Renal cortex interstitium (tissue), 15 donors: ENCODE measurements at places on chromosomes 3 and 15. TPM values are rescaled to one million over a fixed set of nuclear protein-coding genes. Genes with fewer than 3 reads are reported as not detected.

GRCh38 chr3:45547764-45548680 is 46.5 kb upstream of the LIMD1 start:
- no peak for DNase-seq

The MORC1 gene
- polyA plus RNA-seq: 0.78 TPM

DNA sequence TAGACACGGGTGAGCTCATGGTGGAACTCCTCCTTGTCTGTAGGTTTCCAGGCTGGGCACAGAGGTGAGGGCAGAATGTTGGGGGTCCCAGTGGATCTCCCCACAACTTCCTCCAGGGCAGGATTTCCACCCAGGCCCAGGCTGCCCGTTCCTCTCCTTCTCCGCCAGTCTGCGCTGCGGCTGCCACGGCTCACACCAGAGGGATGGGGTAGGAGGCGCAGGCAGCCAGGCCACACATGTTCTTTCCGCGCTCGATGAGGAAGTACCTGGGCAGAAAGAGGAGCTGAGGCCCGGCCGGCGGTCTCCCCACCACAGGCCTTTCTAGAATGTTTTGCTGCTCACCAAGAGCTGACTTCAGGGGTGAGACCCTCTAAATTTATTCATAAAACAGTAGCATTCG is 22.9 kb downstream of the CTSH start:
- no peak for DNase-seq

- no peak for DNase-seq
Measured at GRCh38 chr3:123447749-123448517, 957 bp downstream of the ADCY5 start.

DNA sequence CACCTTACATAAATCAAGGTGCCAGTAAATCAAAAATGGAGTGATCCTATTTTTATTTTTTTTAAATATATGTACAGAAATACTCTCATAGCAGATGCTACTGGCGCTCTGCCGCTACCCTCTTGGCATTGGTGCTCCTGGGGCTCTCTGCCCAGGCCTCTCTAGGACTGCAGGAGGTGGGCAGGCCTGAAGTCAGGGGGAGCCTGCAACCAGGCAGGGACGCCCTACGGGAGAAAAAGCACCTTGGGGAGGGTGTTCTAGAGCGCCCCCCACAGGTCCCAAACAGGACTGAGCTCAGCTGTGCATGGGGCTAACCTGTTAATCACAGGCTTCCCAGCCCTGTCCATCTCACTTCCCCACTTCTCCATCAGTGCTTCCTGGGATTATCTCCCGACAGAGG is 192.5 kb downstream of the SHQ1 start:
- no peak for DNase-seq

The EPHB1 gene
- 5.5 TPM for polyA plus RNA-seq

GRCh38 chr3:188400494-188401243 is 246.7 kb downstream of the LPP start:
- DNase-seq: no peak

The ZNF197 gene
- 33.9 TPM for polyA plus RNA-seq

The ADGRG7 gene
- not detected for polyA plus RNA-seq

DNA sequence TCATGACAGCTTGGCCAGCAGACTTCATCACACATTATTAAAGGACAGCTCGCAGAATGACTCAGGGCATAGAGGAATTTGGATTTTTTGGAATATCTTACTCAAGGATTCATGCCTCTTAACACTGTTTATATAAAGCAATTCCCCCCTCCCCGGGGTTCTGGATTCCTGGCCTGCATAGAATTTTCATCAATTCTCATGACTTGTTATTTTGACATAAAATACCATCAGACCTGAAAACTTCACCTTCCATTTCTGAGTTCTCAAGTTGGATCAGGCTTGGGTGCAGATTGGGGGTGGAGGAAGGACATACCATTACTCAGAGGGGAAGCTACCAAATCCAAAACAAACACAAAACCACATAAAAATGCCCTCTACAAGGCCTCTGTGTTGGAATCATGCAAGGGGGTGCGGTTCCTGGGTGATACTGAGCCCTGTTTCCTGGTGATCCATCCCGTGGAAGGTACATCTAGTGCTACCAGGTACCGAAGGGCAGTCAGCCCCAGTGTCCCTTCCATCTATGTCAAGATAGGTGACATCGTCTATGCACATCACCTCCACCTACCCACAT is 95.3 kb downstream of the DAPK2 start:
- no peak for DNase-seq

DNA sequence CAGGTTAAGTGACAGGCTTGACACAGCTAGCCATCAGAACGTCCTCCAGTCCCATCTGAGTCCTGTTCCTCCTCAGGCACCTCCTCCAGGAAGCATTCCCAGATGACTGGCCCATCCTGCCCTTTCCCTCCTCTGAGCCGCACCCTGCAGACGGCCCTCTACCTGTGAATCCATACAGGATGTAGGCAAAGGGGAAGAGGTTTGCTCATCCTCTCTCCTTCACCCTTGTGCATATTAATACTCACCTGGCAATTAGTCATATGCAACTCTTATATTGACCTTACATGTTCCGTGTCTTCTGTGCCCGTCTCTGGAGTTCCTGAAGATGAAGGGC is 61.9 kb downstream of the SMAD3 start:
- no peak for DNase-seq

DNA sequence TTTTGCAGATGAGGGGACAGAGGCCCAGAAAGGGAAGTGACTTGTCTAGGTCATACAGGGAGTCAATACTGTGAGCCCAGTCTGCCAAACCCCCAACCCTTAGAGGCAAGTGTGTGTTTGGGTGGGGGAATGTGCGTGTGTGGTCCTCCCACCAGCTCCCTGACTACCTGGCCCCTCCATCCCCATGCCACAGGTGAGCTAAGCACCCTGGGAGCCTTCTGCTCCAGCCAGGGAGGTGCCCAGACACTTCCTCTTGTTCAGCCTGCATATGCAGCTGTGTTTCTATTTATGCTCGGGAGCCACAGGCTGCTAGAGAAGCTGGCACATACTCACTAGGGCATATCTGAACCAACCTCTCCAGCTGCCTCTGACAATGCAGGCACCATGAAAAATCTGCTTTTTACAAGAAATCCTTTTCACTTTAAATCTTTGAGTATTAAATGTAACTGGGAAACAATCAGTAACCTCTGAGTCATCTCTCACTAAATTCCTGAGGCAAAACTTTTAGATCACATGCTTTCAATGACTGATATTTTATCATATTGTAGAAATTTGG is 20.7 kb downstream of the TBC1D2B start:
- no peak for DNase-seq

The CYP8B1 gene
- polyA plus RNA-seq: 1.3 TPM

- DNase-seq: no peak
Measured at GRCh38 chr15:100565591-100565990, 36.4 kb downstream of the LINS1 start.

- no peak for DNase-seq
Measured at GRCh38 chr3:116423374-116423773, 21.9 kb downstream of the LSAMP start.

- no peak for DNase-seq
Measured at GRCh38 chr15:100103828-100104227, 237.9 kb downstream of the ADAMTS17 start.

DNA sequence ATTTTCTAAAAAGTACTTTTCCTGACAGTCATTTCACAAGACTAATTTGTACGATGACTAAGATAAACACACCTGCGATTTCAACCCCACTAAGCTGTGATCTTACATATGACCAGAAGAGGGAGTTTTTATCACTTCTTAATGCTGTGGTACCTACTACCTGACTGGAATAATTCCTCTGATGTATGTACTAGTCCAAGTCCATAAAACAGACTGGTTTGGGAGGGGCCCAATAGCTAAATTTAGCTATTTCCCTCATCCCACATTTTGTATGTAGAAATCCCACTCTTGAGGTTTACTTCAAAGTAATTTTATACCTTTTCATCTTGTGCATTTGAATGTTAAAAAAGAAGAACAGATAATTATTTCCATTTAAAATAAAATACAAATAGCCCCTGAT is 49.7 kb upstream of the SCAANT1 start:
- DNase-seq: no peak

GRCh38 chr3:8420612-8421011 is 81.0 kb upstream of the LMCD1 start:
- no peak for DNase-seq

The TM4SF18 gene
- 26.6 TPM for polyA plus RNA-seq

The RETNLB gene
- not detected for polyA plus RNA-seq

DNA sequence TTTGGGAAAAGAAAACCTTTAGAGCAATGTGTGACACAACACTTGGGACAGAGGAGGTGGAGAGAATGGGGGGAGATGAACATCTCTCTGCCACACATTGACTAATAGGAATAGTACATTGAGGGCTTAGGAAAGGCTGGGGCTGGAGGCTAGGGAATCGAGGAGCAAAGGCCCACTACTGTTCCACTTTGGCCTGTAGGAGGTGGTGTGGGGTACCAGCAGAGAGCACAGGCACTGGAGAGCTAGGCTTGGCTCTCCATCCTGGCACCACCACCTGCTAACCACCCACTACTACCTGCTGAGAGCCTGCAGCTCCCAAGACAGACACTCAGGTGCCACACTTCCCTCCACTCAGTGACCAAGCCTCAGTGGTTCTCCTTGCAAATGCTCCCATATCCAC is 19.4 kb downstream of the CCDC32 start:
- no peak for DNase-seq

DNA sequence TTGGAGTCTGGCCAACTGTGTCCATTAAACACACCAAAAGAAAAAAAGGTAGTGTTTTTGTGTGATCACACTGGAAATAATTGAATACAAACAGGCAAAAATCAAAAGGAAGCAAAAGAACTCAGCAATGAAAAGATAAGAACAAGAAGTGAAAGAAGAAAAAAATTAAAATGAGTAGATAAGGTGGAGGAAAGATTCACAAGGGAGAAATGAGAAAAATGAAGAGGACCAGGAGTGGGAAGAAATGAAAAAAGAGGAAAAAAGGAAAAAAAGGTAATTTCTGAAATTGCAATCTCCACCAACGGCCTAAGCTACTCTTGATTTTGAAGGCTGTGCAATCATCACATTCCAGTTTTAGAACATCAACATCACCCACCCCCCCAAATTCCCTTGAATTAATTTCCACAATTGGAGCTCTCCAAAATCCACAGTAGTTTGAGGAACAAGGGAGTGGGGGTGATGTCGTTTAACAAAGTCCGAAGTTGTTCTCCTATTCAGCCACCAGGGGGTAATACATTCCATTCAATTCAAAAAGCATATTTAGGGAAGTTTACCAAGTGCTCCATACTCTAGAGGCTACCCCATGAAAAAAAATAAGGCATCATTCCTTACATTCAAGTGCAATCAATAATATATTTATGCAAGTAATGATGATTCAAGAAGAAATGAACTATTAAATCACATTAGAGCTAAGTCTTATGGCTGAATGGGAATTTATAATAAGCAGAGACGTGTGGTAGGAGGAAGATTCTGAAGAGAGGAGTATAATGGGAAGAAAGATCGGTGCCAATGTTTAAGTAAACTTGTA is 37.4 kb downstream of the ZNF860 start:
- peak; percentile 30 for DNase-seq

GRCh38 chr3:39181408-39182335 is 10.7 kb downstream of the XIRP1 start:
- DNase-seq: no peak

DNA sequence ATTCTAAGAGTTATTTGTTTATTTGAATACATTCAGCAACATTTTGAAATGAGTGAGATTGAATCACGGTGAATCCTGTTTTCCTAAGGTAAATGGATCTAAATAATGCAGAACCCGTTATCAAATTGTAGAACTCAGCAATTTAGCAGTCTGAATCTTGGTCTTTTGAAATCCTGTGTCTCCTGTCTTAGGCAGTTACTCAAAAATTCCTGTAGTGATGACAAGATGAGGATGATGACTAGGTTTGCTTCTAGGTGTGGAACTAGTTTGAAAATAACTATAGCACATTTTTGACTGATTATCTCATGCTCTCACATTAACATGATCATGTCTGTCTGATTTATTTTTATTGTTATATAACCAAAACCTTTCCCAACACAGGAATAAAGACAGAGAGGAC is 115.0 kb downstream of the RAP2B start:
- no peak for DNase-seq

The CPEB1 gene
- 3.2 TPM for polyA plus RNA-seq

The ZNF774 gene
- 5.1 TPM for polyA plus RNA-seq

- no peak for DNase-seq
Measured at GRCh38 chr15:68695061-68695595, 116.3 kb downstream of the CORO2B start.

DNA sequence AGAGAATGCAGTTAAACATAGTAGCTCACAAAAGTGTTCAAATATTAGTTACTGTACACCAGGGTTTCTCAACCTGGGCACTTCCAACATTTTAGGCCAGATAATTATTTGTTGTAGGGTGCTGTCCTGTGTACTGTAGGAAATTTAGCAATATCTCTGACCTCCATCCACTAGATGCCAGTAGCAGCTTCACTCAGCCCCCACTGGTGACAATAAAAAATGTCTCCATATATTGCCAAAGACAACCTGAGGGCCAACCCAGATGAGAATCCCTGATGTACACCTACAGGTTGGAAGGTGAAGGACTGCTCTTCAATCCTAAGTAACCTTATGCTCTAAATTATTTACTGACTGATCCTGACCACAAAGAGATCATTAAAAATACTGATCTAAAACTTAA is 32.5 kb downstream of the DCUN1D1 start:
- DNase-seq: no peak

DNA sequence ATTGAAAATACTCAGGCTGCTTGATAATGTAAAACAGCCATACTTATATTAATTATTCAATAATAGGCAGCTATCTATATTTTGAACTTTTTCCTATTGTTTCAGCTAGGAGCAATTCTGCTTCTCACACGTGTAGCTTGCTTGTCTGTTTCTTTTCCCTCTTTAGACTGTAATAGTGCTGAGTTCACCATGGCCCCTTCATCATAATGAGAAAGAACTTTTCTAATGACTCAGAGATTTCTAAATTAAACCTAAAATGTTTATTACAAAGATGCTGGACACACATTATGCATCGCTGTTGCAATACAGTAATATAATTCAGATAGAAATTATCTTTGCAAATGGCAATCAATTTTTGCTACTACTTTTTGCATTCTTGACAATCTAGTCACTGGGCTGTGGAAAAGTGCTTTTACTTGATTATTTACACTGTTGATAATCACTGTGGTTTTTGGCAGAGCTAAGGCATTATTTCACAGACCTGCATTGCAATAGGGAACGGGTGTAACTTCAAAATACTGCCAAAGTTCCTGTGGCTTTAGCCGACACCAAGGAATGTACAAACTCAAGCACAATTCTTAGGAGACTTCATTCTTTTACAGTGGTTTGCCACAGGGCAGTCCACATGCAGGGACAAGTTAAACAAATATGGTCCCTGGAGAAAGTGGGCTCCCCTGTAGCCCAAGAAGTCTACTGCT is 281.0 kb upstream of the TBL1XR1 start:
- no peak for DNase-seq

- DNase-seq: no peak
Measured at GRCh38 chr15:74304431-74304830, 63.0 kb downstream of the CYP11A1 start.

- no peak for DNase-seq
Measured at GRCh38 chr15:62324382-62324781, 159.3 kb upstream of the C2CD4B start.

The LSMEM2 gene
- 0.45 TPM for polyA plus RNA-seq

GRCh38 chr3:90015688-90016356 is 908.4 kb downstream of the EPHA3 start:
- no peak for DNase-seq
